ENCODE measurements at places on chromosomes 5 and 9.

GRCh38 chr9:16521868-16522411, 348.5 kb downstream of the BNC2 start:
- DNase-seq: no peak

- no peak for DNase-seq
Observed at GRCh38 chr5:124528838-124529237, 217.6 kb downstream of the ZNF608 start.

DNA sequence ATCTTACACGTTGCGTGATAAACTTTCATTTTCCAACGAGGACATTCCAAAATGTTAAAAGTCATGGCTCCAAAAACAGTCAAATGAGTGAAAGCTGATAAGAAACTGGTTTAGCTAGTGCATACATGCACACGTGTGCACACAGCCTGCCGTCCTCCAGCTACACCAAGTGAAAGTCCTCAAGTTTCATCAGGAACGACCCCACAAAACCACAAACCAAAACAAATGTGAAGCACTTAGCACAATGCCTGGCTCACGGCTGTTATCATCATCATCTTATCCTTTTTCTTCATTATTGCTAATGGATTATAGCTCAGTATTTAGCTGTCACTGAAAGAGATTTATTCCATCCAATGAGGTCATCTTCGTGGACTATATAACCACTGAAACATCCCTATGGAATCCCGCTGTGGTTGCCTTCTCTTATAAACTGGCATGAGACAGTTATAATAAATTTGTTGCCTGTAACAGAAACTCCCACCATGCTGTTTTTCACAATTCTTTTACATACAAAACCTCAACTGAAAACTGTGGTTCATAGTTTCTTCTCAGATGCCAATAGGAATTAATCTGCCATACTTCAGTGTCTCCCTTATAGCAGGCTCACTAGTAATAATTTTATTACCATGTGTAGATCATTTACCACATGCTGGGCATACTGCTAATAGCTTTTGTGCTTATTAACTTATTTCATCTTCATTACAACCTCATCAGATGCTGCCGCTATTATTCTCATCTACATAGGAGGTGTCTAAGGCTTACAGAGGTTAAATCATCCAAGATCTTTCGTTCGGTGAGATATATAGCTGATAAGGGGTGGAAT, 56.1 kb downstream of the SAXO1 start:
- DNase-seq: no peak

DNA sequence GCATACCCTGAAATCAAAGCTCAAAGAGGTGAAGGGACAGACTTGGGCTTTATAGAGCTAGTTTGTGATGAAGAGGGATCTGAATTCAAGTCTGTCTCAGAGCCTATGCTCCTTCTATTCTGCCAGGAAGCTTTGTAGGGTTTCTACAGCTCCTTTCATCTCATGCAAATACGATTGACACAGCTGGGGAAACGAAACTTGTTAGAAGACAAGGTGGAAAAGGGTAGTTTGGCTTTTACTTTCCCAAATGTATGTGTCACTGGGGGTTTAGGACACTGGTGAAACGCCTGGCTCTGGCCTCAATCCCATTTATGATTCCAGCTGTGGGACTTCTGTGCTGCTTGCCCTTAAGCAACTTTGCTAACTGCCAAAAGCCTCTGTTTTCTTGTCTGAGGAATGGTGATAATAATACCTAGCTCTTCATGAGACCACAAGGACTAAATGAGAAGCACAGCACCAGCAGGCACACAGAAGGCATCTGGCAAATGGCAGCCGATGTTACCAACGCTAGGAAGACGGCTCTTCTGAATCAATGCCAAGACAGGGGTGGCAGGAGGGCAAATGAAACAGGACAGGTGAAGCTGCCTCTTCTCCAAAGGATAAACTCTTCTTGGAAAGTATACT, 70.3 kb upstream of the EQTN start:
- no peak for DNase-seq

DNA sequence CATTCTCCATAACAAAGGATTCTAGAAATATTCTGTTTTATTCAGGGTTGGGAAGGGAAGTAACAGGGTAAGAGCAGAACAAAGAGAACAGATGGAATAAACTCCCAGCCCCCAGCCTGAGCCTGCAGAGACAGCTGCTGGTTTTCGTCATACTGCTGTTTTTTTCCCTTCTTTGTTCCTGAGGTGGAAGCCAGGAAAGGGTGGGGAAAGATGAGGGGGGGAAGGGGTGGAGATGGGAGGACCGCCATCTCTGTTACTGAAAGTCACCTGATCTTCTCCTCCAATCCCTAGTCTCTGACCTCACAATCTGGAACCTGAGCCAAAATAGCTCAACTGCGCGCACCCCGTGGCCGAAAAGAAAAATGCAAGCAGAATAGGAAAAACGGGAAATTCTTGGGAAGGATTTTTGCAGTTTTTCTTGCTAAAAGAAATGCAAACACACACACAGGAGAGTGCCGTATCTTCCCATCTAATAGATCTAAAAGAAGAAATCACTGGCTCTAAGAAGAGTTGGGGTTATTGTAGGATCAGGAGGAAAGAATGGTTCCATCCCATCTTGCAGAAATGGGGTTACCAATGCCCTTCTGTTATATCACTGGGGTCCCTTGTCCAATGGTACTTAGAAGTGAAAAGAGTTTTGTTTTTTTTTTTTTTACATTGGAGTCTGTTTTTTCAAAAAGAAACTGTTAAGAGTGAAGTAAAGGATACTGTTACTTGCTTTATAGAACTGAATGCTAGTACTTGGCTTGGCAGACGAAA, 57.9 kb downstream of the DIAPH1 start:
- DNase-seq: peak; percentile 96

DNA sequence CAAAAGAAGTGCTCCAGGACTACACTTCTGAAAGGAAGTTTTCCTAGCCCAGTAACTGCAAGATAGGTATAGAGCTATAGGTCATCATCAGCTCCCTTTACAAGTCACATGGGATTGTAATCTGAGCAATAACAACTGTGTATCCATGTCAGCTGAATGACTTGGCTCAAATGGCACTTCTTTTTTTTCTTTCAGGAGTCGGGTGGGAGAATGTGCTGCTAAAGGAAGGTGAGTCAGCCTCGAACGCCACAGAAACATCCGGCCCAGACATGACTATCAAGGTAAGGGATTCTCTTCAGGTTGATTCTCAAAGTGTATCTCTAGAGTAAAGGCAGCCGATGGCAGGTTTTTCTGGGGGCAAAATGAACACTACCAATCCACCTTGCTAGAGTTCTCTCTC, 192.2 kb downstream of the C9orf152 start:
- DNase-seq: no peak

GRCh38 chr9:93161786-93162562, 22.0 kb upstream of the WNK2 start:
- DNase-seq: peak; percentile 79

GRCh38 chr5:178467205-178467567, 123.0 kb downstream of the COL23A1 start:
- DNase-seq: no peak

DNA sequence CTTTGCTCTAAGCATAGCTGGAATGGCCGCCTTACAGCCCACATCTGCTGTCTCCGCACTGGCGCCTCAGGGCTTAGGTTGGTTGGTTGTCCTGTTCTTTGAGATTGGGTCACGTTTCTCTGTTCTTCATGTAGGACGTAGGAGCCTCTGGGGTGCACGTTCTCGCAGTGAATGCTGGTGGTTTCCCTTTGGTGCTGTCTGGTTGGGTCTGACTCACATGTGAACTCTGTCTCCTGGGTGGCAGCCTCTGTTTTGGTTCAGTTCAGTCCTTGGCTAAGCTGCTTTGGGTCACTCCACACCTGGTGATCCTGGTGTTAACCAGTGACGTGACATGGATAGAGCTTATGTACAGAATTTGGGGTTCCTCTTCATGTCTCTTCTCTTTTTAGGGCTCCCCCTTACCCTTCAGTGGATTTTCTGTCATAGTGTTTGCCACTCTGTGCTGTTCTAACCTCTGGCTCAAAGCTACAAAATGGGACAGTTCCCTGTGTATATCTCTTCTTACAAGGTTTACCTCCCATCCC, 12.6 kb upstream of the LPCAT1 start:
- no peak for DNase-seq

DNA sequence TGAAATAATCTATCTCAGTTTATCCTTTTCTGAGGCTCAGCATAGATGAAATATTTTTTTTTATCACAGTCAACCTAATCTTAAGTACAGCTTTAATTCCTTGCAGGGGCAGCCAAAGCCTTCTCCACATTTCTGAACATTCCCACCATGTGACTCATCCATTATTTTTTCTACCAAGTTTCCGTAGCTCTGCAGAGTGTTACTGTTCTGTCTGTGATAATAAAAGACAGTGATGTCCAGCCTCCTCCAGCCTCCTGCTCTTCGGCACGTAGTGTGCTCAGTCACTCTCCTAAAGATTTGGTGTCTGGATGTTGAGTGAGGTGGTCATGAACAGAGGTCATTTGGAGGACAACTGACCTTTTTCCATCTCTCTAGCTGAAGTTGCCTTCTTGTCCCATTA, 338.1 kb upstream of the ADAMTS16 start:
- DNase-seq: no peak

DNA sequence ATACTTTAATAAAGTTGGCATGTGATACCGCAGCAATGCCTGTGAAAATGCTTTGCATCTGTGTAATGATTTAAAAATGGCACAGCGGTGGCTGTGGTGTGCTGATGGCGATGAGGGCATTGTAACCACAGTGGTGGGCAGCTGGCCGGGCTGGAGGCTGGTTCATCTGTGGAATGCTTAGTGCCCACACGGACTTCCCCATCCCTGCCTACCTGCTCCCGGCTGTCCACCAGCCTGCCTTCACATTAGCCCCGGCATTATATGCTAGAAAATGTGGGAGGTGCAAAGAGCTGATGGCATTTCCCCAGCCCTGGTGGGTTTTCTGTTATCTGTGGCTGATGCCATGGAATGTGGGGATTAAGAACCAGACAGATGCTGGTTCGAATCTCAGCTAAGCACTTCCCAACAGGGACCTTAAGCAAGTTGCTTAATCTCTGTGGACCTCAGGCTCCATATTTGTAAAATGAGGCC, 2.9 kb upstream of the NDST1 start:
- no peak for DNase-seq

DNA sequence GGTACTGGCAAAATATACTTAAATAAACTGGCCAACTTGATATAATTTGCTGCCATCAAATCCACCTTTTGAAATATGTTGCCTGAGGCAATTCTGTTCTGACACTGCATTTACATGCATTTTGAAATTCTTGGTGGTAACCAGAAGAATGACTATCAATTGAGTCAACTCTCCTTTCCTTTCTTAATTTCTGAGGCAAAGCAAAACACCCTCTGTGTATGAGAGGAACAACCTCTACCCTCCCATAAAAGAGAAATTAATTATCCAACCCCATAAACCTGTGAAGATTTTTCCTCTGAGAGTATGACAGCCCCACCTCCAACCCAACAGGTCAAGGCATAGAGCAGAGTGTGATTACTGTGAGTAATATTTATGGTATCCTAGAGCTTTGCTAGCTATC, 286.8 kb downstream of the NR2F1-AS1 start:
- no peak for DNase-seq

DNA sequence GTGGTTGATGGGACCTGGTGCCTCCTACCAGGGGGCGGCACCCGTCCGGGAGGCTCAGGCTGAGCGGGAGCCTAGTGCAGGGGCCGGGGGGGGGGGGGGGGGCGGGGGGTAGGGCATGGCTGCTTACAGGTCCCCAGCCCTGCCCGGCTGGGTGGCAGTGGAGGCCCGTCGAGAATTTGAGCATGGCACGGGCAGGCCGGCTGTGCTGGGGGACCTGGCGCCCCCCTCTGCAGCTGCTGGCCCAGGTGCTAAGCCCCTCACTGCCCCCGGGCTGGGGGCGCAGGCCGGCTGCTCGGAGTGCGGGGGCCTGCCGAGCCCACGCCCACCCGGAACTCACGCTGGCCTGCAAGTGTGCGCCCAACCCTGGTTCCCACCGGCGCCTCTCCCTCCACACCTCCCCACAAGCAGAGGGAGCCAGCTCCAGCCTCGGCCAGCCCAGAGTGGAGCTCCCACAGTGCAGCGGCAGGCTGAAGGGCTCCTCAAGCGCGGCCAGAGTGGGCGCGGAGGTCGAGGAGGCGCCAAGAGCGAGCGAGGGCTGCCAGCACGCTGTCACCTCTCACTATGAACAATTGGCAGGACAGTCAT, 77.7 kb downstream of the LMNB1 start:
- DNase-seq: no peak

DNA sequence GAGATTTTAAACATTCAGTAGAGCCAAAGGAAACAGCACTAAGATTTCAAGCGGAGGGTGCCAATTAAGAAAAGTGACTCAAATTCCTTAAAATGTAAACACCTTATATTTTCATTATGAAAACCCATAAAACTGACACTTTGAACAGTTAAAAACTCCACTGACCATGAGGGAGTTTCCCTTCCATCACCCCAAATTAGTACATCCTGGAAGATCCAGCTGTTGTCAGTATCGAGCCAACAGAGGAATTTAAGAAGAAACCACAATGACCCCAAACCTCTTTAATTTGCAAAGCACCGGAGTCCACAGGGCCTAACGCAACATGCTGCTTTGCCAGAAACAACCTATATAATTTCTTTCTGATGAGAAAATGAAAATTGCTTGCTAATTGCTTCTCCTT, 41.3 kb downstream of the ROR2 start:
- no peak for DNase-seq

DNA sequence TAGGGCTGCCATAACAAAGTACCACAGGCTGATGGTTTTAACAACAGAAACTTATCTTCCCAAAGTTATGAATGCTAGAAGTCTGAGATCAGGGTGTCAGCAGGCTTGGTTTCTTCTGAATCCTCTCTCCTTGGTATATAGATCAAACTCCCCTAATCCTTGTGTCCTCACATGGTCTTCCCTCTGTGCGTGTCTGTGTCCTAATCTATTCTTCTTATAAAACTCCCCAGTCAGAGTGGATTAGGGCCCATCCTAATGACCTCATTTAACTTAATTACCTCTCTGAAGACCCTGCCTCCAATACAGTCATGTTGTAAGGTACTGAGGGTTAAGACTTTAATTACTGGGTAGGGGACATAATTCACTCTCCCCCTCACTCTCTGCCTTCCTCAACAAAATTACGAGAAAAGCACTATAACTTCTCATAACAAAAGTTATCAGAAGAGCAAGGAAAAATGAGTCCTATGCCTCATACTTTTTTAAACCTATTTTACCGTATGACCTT, 68.6 kb downstream of the DPYSL3 start:
- no peak for DNase-seq

- DNase-seq: no peak
Observed at GRCh38 chr9:108618906-108619550, 236.8 kb downstream of the ACTL7B start.

- no peak for DNase-seq
Observed at GRCh38 chr5:76607353-76607871, 15.8 kb downstream of the F2RL2 start.
